ENCODE measurements at places on chromosomes 5 and 9. TPM values are rescaled to one million over a fixed set of nuclear protein-coding genes. Genes with fewer than 3 reads are reported as not detected.

- no peak for DNase-seq
Measured at GRCh38 chr5:111017731-111018130, 53.8 kb upstream of the TSLP start.

DNA sequence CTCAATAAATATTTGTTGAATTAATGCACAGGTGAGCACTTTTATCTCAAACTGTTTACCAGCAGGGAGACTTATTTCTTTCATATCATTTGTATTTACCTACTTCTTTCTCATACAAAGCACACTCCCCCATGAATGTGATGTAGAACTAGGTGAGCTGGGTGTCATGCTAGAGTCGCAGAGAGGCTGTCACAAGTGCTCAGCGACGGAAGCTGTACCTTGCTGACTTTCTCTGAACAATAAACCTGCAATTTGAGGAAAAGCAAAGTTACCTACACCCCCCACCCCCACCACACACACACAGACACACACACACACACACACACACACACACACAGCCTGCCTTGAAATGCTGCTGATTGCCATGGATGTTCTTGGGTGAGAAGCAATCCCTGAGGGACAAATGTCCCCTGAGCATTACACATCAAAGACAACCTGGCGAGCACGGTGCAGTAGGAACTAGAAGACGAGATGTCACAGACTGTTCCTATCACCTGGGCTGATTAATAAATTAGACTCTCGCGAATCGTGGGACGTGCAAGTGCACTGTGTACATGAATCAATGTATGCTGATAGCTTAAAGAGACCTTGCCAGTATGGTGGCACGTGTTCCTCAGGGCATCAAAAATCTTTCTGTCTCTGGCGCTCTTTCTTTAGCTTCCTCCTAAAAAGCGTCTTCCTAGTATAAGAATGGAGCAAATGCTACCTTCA, 66.1 kb downstream of the BRINP1 start:
- DNase-seq: no peak

SLC25A2 gene
- not detected for total RNA-seq

CCNJL gene
- 6.6 TPM for total RNA-seq
